T follicular helper cell (primary cell): ENCODE measurements at places on chromosomes 7 and 10.

DNA sequence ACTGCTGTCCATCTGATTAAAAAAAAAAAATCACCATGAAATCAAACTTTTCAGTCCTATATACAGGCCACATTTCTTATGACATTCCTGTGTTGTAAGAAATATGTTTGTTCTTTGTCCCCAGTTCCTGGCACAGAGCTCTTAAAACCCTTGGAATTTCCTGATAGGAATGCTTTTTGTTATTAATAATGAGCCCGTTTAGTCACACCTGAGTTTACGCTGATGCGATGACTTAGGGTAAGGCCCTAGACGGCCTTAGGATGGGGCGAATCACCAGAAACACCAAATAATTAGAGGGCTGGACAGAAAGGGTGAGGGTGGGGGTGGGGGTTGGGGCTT lies 17.5 kb downstream of the TSPAN15 start:
- no peak for DNase-seq

GRCh38 chr7:151125470-151125845 lies 39.2 kb downstream of the AGAP3 start:
- DNase-seq, result no peak

DNA sequence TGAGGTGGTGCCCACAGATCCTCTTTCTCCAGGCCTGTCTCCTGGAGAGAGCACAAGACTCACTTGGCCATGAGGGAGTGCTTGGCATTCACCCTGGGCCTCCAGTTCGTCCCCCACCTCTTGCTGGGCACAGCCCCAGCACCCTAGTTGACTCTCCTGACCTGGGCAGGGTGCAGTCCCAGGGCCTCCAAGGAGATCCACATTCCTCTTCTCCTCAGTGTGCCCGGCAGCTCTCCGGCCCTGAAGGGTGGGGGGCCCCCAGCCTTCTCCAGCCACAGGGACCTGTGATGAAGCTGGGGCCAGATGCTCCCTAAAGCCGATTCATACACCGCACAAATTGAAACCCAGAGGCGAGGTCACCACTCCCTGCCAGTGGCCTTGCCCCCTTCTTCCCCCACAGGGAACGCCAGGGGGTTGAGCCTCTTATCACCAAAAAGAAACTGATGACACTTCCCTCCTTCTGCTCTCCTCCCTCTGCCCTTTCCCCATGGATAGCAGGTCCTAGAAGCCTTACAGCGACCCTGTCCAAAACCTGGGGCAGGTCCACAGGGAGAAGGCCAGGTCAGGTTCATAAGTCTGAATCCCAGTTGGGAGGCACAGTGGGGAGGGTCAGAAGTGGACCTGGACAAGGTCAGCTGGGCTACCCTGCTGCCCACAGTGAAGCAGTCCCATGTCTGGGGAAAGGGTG lies 3.1 kb downstream of the EN2 start:
- no peak for DNase-seq

DNA sequence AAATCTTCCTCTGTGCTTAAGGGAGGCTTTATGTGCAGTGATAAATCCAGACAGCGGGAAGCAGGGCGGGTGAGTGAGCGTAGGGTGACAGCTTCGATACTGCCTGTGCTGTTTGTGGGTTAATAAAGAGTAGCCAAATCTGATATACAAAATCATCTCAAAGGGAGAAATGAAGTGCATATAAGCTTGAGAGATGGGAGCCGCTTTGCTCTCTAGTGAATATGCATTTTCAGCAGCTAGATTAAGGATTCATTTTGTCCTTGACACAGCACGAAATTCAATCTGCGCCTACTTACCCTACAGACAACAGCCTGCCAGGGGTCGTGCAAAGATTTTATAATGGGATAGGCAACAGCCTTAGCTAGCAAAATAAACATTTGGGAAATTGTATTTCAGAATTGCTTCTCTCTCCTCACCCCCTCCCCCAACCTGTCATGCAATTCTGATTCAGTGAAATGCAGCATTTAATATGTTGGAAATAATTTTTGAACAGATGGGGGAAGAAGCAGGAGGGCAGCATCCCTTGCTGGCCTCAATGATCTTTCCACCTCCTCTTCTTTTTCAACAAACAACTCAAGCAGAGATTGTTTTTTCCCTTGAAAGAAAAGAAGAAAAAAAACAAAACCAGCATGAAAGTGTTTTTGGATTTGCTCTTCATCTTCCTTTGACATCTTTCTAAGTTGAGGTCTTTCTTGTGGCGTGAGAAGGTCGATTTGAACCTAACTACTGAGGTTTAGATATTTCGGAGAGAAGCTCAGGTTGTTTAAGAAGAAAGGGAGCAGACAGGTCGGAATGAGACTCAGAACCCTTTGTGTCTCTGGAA lies 117.9 kb downstream of the AOAH start:
- no peak for DNase-seq
